ENCODE measurements at places on chromosomes 2 and 18.

DNA sequence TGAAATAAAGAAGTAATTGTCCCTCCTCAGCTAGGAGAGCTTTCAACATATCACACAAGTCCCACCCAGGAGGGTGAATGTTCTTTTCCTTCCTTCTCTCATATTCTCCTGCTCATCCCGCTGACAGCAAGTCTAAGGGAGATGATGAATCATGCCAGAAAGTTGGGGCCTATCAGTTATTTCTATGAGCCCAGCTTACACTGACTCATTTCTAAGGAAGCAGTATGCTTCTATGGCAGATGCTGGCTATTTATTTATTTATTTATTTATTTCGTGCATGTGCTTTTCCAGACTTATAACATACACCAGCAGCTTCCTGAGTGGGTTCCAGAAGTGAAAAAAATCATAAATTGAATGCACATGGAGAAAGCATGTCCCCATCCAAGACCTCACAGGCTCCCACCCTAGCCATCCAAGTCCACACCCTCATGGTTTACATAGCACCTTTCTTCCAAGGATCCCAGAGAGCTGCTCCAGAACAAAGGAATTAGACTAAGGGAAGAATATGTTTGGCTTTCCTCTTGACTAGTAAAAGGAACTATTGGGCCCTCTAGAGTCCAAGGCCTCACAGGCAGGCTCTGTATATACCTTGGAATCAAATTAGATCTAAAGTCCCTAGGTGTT lies 1074.2 kb upstream of the ZEB2 start:
- no peak for ATAC-seq

GRCh38 chr2:44777036-44777435 lies 164.5 kb upstream of the SIX3 start:
- ATAC-seq, result no peak

- no peak for ATAC-seq
Measured at GRCh38 chr2:176261136-176261535, 8.1 kb upstream of the MTX2 start.

GRCh38 chr2:20584399-20585358 lies 66.2 kb downstream of the HS1BP3 start:
- ATAC-seq, result no peak

- ATAC-seq, result no peak
Measured at GRCh38 chr2:118705032-118705431, 142.4 kb downstream of the EN1 start.

GRCh38 chr18:48782381-48782861 lies 168.3 kb downstream of the SMAD7 start:
- no peak for ATAC-seq

GRCh38 chr2:208579678-208580077 lies 173.1 kb downstream of the PTH2R start:
- no peak for ATAC-seq

DNA sequence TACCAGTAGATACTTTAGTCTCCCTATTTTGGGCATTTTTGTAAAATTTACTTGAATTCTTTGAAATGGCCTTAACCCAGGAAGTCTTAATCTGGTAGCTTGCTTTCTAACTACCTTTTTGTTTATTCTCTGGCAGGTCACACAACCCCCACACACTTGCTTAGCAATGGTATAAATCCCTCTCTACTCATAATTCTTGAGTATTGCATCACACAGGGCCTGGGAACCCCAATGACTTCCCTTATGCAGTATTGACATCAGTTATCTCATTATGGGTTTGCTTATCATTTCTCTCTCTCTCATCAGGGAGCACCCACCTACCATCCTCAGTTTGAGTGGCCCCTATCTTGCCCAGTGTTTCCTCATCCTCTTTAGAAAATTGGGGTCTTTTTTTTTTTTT lies 207.1 kb downstream of the KCNS3 start:
- ATAC-seq, result no peak

- ATAC-seq, result no peak
Measured at GRCh38 chr2:45283764-45284620, 274.7 kb upstream of the SIX2 start.

GRCh38 chr2:14634489-14635390 lies 2.2 kb downstream of the LRATD1 start:
- no peak for ATAC-seq

DNA sequence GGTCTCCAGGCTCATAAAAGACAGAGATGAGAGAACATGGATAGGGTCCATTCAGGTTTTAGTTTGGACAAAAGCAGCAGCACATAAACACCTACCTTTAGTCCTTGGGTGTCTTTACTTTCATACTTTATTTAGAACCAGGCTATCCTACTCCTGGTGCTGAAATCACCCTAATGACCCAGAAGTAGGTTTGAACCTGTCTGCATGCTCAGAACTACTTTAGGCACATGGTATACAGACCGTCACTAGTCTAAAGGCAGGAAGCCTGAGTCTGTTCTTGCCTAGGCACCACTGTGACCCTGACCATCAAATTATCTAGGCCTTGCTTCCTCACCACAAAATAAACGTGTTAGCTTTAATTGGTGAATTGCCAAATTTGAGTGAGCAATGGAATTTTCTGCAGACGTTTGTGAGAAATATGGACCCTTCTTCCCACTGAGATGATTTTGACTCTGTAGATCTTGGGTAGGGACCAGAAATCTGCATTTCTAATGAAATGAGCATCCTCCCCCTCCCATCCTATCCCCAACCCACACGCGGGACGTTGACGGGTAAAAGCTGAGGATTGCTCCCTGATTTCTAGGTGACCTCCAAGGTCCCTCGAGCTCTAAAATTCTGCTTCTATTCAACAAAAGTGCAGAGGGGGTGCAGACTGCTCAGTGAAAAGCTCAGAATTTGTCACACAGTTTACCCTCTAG lies 75.1 kb downstream of the PLEKHM3 start:
- no peak for ATAC-seq

GRCh38 chr18:31954349-31954748 lies 11.4 kb upstream of the TRAPPC8 start:
- ATAC-seq, result no peak

- ATAC-seq, result no peak
Measured at GRCh38 chr2:188471166-188471565, 179.5 kb downstream of the GULP1 start.

- ATAC-seq, result no peak
Measured at GRCh38 chr18:52569492-52569891, 229.5 kb downstream of the DCC start.

GRCh38 chr2:225004597-225004996 lies 37.7 kb downstream of the DOCK10 start:
- no peak for ATAC-seq
